Body of pancreas (tissue), 4 donors: ENCODE measurements at places on chromosomes 4 and X. TPM values are rescaled to one million over a fixed set of nuclear protein-coding genes. Genes with fewer than 3 reads are reported as not detected.

RNF128 gene
- 20.4 TPM for total RNA-seq

HSFX2 gene
- total RNA-seq = not detected

SLC26A1 gene
- total RNA-seq = 1.6 TPM

ADGRG4 gene
- not detected for total RNA-seq

ABRAXAS1 gene
- 5.9 TPM for total RNA-seq

VSIG4 gene
- 14.8 TPM for total RNA-seq

MAGED4 gene
- 5.2 TPM for total RNA-seq

ABCG2 gene
- 2.1 TPM for total RNA-seq

ANKRD37 gene
- total RNA-seq = 22.4 TPM

APOO gene
- 9.9 TPM for total RNA-seq

DNA sequence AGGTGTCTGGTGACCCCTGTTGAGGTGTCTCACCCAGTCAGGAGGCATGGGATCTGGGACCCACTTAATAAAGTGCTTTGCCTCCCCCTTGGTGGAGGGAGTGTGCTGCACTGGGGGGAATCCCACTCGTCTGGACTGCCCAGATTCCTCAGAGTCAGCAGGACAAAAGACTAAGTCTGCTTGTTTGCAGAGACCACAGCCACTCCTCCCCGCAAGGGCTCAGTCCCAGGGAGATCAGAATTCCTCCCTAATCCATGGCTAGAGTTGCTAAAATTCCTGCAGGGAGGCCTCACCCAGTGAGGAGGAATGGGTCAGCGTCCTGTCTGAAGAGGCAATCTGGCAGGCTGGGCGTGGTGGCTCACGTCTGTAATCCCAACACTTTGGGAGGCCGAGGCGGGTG, 442.2 kb downstream of the PABPC4L start:
- DNase-seq = no peak

GRCh38 chr4:118817178-118817930, 18.6 kb downstream of the SEC24D start:
- no peak for DNase-seq

DNA sequence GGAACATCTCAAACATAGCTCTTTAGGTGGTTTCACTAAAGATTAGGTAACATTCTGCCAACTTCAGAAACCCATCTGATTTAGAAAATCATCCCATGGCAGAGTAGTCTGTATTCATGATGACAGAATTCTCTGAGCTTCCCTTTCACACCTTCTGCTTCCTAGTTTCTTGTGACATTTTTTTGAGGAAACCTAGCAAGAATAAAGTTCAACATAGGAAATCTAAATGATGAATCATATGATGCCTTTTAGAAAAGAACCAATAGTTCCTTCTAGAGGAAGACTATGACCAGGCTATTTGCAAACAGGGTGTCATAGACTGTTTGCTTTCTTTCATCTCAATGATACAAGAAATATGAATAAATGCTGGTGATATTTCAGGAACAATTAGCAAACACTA, 49.8 kb upstream of the CAMK2D start:
- no peak for DNase-seq

DNA sequence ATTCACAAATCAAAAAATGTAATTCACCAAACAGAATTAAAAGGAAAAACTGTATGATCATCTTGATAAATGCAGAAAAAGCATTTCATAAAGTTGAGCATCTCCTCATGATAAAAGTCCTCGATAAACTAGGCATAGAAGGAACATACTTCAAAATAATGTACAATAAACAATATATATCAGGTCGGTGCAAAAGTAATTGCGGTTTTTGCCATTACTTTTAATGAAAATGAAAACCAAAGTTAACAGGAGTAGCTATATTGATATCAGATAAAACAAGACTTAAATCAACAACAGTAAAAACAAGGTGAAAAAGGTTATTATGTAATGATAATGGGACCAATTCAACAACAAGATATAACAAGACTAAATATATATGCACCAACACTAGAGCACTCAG, 372.1 kb downstream of the RAB28 start:
- no peak for DNase-seq

DNA sequence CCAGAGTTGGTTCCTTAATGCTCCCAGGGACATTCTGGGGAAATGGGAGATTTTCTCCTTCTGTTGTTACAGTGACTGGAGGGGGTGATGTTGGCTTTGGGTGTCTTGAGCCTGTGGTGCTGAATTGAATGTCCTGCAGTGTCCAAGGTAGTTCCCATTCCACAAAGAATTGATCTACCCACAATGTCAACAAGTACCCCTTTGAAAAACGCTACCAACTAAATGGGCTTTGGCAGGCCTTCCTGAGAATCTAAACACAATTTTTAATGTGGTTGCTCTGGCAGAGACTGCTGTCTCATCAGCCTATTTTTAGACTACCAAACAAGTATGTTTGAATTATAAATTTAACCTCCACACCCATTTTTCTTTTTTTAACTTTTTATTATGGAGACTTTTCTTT, 69.4 kb downstream of the CCKAR start:
- DNase-seq = no peak

- DNase-seq = no peak
These were observed 34.2 kb downstream of the TBC1D14 start for GRCh38 chr4:6943885-6944225.

- no peak for DNase-seq
These were observed 14.1 kb downstream of the NAT8L start for GRCh38 chr4:2072971-2073807.

GRCh38 chr4:59704616-59705015, 1495.5 kb upstream of the ADGRL3 start:
- DNase-seq = no peak

DNA sequence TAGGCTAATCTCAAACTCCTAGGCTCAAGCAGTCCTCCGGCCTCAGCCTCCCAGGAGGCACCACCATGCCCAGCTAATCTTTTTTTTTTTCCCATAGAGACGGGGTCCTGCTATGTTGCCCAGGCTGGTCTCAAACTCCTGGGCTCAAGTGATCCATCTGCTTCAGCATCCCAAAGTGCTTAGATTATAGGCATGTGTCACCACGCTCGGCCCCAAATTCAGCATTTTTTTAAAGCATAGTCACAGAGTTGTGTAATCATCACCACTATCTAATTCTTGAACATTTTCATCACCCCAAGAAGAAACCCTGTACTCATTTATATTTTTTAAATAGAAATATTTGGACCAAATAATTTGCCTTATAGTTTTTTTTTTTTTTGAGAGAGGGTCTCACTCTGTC, 10.3 kb downstream of the CENPI start:
- DNase-seq = no peak

DNA sequence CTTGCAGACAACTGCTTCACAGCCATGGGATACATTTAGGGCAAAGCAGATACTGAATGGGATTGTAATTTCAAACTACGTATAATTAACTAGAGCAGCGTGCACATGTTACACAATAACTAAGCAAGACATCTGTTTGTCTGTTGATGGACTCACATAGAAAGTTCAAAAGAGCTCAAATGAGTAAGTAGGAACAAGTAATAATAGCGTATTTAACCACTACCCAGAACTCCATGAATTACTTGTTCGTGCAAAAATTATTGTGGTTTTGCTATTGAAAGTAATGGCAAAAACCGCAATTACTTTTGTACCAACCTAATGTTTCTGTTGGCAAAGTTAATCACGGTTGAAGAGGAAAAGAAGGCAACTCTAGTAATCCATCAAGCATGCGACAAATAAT, 825.4 kb downstream of the PCDH18 start:
- no peak for DNase-seq

DNA sequence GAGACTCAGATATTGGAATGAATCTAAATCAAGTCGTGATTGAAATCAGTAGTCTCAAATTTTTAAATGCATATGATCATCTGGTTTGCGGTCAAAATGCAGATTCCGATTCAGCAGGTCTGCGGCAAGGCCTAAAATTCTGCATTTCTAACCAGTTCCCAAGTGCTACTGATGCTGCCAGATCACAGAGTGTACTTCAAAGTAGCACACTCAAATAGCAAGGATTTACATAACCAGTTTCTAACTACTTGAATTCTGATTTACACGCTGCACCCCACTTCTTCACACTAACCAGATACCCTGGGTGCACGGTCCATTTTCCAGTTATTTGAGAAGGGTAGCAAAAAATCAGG, 752 bp downstream of the MBTPS2 start:
- DNase-seq = no peak

- no peak for DNase-seq
These were observed 462.7 kb upstream of the RPS6KA3 start for GRCh38 chrX:20729416-20729815.

DNA sequence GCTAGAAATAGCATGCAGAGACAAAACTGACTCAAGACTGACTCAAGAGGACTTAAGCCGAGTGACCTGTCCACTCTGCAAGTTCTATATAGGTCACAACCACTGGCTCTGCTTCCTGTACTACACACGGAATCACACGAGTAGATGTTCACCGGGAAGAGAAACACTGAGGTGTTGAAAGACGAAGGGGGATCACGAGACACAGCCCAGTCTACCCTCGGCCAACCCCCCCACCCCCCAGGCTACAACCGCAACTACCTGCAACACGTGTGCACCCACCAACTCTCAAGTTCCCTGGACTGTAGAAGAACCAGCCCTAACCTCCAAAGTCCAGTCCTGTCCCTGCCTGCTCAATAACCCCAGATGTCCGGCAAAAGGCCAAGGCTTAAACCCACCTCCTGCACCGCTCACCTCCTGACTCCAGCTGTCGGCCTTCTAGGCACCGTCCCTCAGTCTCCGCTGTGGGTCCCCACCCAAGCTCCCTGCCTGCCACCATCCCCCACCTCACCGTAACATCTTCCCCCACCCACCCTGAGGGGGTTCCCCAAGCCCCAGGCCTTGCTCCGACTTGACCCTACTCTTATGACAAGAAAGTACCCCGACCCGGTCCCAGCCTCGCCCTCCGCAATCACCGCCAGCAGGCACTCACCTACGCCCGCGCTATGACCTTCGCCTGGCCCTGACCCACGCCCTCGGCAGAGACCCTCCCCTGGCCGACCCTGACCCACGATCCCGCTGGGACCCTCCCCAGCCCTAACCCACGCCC, 739 bp downstream of the GAK start:
- peak; percentile 29 for DNase-seq

DNA sequence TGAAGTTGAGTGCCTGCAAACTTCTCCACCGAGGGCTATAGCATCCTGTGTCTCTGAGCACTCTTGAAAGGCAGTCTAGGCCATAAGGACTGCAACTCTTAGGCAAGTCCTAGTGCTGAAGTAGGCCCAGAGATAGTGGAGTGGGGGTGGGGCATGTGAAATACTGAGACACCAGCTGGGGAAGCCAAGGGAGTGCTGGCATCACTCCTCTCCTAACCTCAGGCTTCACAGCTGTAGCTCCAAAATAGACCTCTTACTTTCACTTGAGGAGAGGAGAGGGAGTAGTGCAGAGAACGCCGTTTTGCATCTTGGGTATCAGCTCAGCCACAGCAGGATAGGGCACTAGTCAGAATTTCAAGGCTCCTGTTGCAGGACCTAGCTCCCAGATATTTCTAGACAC, 56.2 kb upstream of the CYSLTR1 start:
- no peak for DNase-seq

DNA sequence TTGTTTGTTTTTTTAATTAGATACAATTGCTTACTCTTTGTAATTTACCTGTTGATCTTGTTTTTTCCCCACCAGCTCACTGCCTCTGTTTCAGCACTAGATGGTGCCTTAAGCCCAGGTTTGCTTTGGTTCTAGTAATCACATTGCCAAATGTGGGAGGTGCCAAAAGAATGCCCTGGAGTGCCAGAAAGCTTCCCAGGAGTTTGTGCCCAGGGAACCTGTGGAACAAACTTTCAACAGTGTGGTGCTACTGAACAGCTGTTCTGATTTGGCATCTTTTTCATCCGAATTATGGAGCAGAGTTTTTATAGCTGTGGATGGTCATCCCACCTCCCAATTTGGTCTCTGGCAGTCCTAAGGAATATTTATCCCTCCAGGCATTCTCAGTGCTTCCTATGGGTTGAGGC, 1000.7 kb downstream of the STIM2 start:
- DNase-seq = peak; percentile 32

GRCh38 chr4:19944251-19944650, 307.5 kb upstream of the SLIT2 start:
- no peak for DNase-seq

DNA sequence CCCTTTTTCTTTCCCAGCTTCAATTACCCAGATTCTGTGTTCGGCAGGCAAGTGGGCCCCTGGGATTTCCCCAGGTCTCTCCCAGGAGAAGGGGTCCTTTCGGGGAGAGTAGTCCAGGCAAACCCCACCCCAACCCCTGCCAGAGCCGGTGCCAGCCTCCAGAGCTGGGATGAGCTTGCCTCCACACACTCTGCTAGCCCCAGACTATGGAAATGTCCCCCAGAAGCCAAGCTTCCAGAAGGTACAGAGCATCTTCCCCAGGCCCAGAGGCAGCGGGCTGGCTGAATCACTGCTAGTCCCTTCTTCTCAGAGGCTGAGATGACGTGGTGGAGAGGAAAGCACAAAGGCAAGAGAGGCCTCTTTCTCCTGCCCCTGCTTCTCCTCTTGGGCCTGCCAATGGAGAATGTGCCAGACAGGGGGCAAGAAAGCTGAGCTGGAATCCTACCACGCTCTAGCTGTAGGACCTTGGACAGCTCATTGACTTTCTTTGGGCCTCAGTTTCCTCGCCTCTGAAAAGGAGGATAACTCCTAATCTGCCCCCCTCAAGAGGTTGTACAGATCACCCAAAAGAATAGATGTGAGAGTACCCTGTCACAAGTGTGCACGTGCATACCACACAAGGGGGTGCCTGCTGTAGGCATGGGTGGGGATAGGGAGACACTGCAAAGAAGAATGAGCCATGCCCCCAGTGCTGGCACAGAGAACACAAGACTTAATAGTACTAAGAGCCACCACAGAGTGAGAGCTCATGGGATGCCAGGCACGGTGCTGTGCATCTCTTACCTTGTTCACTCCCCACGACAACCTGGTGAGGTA, 2.1 kb downstream of the SASH3 start:
- DNase-seq = no peak

DNA sequence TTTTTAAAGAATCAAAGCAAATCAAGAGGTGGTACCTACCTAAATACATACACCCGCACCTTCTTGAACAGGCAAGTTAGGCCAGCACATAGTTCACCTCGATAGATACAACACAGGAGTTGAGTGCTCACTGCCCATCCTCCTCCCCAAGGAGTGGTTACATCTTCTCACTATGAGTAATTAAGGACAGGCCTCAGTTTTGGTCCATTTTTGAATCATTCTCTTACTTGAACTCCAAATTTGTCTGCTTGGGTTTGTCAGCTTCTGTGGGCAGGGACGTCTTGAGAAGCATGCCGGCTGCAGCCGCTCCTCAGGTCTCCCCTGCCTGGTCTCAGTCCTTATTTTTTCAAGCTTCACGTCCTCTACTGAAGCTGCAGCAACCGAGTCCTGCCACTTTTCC, 190.6 kb upstream of the RBPJ start:
- no peak for DNase-seq

- DNase-seq = no peak
These were observed 825.6 kb downstream of the PCDH7 start for GRCh38 chr4:31545755-31546154.

GRCh38 chr4:3878678-3879077, 112.5 kb downstream of the ADRA2C start:
- DNase-seq = no peak
